A549 (cell line): ENCODE measurements at places on chromosomes 1 and 21. TPM values are rescaled to one million over a fixed set of nuclear protein-coding genes. Genes with fewer than 3 reads are reported as not detected.

DNA sequence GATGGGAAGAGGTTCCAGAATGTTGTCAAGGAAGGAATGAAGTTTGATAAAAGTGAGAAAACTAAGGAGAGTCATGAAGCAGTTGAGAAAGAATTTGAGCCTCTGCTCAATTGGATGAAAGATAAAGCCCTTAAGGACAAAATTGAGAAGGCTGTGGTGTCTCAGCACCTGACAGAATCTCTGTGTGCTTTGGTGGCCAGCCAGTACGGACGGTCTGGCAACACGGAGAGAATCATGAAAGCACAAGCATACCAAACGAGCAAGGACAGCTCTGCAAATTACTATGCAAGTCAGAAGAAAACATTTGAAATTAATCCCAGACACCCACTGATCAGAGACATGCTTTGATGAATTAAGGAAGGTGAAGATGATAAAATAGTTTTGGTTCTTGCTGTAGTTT, 142.8 kb downstream of the CDC7 start:
- DNase-seq: no peak

DNA sequence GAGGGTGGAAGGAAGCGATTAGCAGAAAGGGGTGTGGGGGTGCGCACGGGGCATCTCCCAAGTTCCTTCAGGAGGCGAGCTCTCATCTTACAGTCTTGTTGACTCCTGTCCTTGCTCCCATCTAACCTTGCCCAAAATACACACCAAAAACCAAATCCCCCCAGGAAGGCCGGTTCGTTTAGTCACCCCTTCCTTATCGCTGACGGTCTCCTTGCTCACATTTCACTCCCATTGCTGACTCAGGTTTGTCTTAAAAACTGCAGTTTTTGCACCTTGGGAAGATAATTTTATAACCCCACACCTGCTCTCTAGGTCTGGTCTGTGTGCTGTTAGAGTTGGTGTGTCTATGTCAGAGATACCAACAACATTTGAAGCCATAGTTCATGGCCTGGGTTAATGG, 68.1 kb upstream of the F3 start:
- DNase-seq: no peak

The ZDHHC18 gene
- 15.0 to 16.2 TPM (median 15.7 TPM) in 3 replicates for polyA plus RNA-seq

- DNase-seq: no peak
Observed at GRCh38 chr1:29122682-29123052, 1.0 kb downstream of the TMEM200B start.

The COPA gene
- polyA plus RNA-seq: 80.3 to 83.5 TPM (median 82.5 TPM) in 3 replicates

DNA sequence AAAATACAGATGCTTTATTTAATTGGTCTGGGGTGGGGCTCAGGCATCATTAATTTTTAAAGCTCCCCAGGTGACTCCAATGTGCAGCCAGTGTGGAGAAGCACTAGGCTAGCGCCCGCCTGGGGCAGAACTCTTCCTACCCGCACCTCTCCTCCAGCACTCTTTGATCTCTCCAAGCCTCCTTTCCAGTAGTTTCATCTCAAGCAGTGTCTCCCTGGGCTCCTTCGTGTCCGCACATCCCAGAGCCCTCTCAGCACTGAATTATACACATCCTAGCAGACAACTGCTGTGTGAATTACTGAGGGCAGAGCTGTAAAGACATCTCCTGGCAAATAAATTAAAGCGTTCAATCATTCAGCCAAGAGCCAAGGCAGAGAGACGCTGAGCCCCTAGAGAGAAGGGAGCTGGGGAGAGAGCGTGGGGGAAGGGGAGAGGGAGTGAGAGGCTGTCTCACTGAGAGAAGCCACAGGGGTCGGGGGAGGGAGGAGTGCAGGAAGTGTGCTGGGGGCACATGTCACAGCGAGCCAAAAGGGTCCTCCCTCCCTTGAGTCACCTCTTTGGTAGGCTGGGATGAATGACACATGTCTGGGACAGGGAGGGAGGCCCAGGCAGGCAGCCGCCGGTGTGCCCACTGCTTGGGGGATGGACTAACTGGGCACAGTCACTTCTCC, 21.0 kb upstream of the PARP1 start:
- no peak for DNase-seq

DNA sequence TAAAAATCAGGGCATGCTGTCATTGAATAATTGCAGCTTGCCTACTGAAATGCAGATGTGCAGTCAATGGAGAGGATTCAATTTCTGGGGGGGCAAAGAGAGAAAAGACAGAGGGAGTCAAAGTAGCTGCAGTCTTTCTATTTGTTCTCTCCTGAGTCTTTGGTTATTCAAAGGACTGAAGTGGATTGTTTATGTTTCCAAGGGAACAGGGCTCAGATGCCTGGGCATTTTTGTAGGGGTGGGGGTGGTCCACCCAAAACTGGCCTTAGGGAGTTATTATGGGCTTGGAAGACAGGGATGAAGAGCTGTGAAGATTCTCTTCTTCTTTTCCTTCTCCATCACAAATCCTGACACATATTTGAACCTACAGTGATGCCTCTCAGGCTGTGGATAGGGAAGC, 408.8 kb upstream of the DAB1 start:
- no peak for DNase-seq

GRCh38 chr1:60342569-60342968, 269.0 kb upstream of the C1orf87 start:
- no peak for DNase-seq

DNA sequence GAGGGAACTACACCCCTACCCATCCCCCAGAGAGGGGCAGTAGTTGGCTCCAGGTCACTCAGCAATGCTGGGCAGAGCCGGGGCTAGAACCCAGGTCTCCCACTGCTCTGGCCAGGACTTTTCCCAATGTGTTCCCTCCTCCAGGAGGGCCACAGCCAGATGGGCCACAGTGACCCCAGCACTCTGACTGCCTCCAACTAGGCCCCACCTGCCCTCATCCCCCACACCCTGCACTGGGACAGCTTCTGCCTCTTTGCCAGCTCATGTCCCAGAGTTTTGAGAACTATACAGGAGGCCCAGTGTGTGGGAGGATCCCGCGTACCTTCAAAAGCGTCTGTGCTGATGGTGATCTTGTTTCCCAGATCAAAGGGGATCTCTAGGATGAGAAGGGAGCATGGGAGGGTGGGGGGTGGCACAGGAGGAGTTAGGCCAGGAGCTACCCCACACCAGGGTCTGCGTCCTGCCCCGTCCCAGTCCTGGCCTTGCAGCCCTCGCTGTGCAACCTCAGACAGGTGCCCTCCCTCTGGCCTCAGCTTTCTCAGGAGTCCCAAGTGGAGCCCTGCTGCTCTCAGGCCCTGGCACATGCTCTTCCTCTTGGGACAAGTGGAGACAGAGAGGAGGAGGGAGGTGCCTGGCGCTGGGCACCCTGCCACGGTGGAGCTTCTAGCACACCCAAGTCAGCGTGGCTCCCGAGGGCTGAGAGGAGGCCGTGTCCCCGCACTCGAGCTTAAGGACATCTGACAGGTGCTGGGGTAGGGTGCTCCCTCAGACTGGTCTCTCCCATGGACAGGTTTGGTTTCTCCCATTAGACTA, 22.0 kb downstream of the MYOM3 start:
- no peak for DNase-seq

DNA sequence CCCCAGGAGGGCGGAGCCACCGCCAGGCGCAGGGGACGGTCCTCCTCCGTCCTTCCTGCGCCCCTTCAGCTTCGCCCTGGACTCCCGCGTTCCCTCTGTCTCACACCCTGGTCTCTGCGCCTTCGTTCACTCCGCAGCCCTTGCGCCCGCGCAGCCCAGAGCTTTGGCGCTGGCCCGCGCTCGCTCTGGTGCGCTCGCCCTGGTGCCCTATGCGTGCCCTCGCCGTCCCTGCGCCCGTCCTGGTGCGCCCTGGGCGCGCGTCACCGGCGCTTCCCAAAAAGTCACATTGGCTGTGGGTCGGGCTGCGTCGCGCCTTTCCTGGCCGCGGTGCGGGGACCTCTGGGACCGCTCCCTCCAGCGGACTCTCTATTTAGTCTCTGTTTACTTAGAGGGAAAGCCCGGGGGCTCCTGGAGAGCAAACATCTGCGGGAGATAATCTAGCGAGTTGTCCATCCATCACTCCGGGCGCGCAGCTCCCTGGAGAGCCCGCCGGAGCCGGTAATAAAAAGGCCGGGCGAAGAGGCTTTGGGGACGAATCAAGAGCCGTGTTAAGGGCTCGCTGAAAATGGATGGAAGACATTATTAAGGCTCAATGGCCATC, 178.6 kb downstream of the PRDM16 start:
- DNase-seq: no peak

GRCh38 chr1:158393476-158393875, 5.8 kb downstream of the OR10T2 start:
- DNase-seq: no peak

- no peak for DNase-seq
Observed at GRCh38 chr1:32275424-32275823, 16.5 kb upstream of the HDAC1 start.

The C1QA gene
- polyA plus RNA-seq: not detected in 3 replicates

DNA sequence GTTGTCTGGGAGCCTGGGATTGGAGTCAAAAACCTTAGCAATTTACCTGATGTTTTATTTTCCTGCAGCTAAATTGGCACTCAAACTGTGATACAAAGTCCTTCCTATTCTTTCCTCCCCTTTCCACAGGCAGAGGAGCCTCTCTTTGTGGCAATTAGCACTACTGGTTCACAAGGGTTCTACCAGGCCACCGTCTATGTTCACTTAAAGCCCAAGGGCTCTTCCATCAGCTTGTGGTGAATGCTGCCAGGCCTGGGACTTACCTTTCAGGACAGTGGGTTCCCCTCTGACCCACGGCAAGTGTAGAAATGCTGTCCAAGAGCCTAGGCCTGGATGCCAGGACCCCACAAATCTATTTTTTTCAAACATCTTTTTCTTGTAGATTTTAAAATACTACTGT, 251.9 kb upstream of the B3GALT2 start:
- no peak for DNase-seq

- DNase-seq: no peak
Observed at GRCh38 chr1:77866296-77866695, 22.1 kb upstream of the NEXN start.

The PATJ gene
- 4.8 to 6.0 TPM (median 5.9 TPM) in 3 replicates for polyA plus RNA-seq

GRCh38 chr1:228511546-228512445, 24.6 kb downstream of the RNF187 start:
- no peak for DNase-seq

- no peak for DNase-seq
Observed at GRCh38 chr1:229027622-229028182, 243.2 kb upstream of the RAB4A start.

- no peak for DNase-seq
Observed at GRCh38 chr1:72278461-72278860, 3.9 kb downstream of the NEGR1 start.

The CFHR1 gene
- polyA plus RNA-seq: 0.63 to 0.79 TPM (median 0.71 TPM) in 3 replicates

DNA sequence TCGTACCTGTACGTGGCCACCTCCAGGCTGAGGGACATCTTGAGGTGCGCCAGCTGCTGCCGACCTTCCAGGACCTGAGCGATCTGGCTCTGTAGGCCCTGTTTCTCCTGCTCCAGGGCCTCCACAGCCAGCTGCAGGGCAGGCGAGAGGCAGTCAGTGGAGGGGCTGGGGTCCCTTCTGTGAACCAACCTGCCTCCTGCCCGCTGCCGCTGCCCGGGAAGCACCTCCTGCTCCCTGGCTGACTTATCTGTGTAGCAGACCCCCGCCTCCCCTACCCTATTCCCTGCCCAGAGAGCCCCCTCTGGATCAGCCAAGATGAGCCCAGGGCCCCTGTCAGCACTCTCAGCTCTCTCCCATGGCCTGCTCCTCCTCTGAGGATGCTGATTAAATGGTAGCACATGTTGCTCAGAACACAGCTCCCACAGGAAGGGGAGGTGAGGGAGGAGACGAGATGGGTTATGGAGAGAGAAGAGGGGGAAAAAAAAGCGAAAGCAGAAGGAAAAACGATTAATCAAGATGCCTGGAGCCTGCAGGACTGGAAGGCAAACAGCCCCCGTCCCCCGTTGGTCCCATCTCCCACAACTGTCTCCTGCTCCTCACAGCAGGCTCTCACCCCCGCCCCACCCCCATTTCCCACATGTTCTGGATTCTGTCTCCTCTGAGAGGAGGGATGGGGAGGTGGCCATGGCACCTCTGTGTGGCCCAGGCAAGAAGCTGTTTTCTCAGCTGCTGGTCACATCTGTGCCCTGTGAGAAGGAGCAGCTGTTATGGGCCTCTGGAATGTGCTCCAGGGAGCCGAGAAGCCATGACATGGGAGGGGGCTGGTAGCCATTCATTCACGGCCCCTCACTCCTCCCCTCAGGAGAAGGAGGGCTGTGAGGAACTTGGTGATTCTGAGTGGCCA, 1.7 kb downstream of the NES start:
- DNase-seq: no peak

DNA sequence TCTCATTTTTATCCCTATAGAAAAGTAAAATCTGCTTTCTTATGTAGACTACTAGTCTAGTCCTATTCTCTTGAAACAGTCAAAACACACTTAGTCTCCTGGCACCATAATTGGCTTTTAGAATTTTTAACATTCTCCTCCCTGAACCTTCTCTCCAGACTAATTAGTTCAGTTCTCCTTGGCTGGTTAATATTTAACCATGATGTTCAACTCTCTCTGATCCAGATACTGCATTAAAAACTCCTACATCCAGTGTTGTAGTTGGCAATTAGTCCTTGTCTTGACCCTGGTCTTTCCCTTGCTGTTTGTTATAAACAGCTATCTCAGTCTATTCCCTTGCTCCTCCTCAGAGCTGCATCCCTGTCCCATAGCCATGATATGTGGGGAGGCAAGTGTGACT, 422.9 kb upstream of the BEND5 start:
- no peak for DNase-seq

The KCNJ9 gene
- not detected in 3 replicates for polyA plus RNA-seq

- no peak for DNase-seq
Observed at GRCh38 chr21:45016406-45017038, 57.9 kb upstream of the ADARB1 start.

DNA sequence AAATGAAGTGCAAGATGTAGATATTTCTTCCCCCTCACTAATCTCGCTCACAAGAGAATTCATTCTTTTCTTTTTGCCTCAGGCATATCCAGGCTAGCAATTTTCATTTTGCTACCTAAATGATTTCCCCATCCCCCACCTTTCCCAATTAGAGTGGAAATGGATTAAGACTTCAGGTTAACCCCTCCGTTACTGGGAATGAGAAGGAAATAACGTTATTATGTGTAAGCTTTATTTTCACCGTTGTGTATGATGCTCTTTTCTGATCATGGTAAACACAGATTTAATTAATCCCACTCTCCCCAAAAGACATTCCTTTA, 143.9 kb downstream of the RUNX1 start:
- no peak for DNase-seq

The RUNX3 gene
- polyA plus RNA-seq: 3.2 to 4.0 TPM (median 3.7 TPM) in 3 replicates

The IRF6 gene
- 0.03 to 0.08 TPM (median 0.05 TPM) in 3 replicates for polyA plus RNA-seq

DNA sequence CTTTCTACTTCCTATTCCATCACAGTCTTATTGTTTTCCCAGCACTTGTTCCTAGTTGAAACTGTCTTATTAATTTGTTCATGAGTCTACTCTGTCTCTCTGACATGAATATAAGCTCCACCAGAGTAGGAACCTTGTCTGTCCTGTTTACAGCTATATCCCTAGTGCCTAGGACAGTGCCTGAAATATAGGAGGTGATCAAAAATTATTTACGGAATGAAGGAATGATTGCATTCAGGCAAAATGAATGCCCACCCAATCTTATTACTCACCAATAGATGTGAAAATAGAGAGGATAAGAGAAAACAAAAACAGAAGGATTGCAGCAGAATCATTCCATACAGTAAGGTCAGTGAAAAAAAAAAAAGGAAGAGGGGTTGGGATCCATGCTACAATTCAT, 1.1 kb downstream of the TXNDC12 start:
- DNase-seq: no peak
